Natural killer cell (primary cell): ENCODE measurements at places on chromosomes 3 and 15. TPM values are rescaled to one million over a fixed set of nuclear protein-coding genes. Genes with fewer than 3 reads are reported as not detected.

The KCNMB3 gene
- 1.3 TPM for total RNA-seq

- DNase-seq: peak; percentile 67
These were observed 5.8 kb upstream of the DIS3L start for GRCh38 chr15:66287461-66288057.

DNA sequence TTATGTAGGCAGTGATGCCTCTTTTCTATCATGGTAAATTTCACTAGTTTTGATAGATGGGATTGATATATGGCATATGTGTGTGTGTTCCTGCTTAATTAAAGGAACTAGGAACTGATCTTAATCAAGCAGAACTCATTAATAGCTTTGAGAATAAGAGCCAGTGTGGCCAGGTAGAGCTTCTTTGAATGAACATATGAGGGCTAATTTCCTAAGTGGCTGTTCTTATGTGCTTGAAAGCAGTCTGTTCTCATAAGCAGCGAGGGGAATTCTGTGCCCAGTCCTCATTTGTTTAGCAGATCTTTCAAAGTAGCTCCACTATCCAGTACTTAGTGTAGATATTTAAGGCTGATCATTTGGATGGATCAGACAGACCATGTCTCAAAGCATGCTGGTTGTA lies 164.2 kb downstream of the GABRG3 start:
- no peak for DNase-seq

DNA sequence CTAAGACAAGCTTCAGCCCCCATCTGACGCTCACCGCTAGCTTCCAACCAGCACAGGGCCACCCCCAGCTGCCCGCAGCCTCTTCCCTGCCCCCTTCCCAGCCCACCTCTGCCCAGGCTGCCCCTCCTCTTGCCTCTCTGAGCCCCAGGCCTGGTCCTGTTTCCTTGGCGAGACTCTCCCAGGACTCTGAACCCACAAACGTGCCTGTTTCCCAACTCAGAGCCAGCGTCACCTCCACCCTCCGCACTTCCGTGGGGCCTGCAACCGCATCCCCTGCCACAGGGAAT lies 35.0 kb downstream of the ZXDC start:
- no peak for DNase-seq

DNA sequence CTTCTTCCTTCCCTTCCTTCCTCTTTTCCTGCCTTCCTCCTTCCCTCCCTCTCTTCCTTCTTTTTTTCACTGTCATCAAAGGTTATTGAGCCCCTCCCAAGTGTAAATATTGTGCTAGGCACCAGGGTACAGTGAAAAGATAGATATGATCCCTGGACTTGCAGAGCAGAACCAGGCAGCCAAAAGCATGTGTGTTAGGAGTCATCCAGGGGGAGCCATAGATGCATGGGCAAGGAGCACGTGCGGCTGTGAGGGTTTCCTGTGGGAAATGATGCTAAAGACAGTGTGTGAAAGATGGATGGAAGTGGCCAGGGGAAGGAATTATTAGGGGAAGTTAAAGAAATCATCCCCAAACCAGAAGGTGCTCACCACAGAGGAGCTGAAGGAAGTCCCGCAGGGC lies 65.2 kb downstream of the NR2F2 start:
- no peak for DNase-seq

GRCh38 chr3:126161309-126161708 lies 19.1 kb downstream of the ALDH1L1 start:
- no peak for DNase-seq

The CA12 gene
- total RNA-seq: not detected

DNA sequence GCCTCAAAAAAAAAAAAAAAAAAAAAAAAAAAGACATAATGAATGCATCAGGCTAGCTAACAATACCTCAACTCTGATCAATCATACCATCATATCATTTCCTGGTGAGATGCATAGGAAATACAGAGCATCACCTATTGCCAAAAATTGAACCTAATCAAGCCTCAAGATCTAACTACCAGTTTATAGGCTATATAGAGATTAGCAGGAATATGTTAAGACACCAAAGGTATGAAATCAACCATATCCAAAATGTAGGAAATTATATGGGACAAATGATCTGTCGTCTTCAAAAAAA lies 387 bp upstream of the VPS33B start:
- no peak for DNase-seq

- no peak for DNase-seq
These were observed 113.2 kb downstream of the MECOM start for GRCh38 chr3:169550284-169550683.

The FAM162A gene
- total RNA-seq: 18.4 TPM

- DNase-seq: no peak
These were observed 38.0 kb downstream of the RNF13 start for GRCh38 chr3:149850787-149851584.

The TNFAIP8L3 gene
- not detected for total RNA-seq

The MEX3B gene
- 1.7 TPM for total RNA-seq

GRCh38 chr15:80991421-80991820 lies 1.8 kb upstream of the MESD start:
- DNase-seq: no peak

The P2RY13 gene
- total RNA-seq: 0.88 TPM

GRCh38 chr3:152885076-152885475 lies 50.1 kb downstream of the P2RY1 start:
- no peak for DNase-seq

DNA sequence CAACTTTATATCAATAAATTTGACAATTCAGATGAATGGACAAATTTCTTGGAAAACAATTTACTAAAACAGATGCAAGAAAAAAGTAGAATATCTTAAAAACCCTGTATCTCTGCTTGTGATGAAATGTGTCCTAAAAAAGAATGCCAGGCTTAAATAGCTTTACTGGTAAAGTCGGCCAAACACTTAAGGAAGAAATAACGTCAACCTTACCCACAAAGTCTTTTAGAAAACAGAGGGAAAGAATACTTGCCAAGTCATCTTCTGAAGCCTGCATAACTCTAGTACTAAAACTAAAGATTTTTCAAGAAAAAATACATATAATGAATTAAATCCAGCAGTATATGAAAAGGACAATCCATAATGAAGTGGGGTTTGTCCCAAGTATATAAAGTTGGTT lies 111.1 kb downstream of the RASA2 start:
- no peak for DNase-seq

GRCh38 chr15:24848050-24848449 lies 106.7 kb upstream of the SNRPN start:
- no peak for DNase-seq

GRCh38 chr3:42061025-42061712 lies 30.0 kb upstream of the TRAK1 start:
- DNase-seq: no peak

DNA sequence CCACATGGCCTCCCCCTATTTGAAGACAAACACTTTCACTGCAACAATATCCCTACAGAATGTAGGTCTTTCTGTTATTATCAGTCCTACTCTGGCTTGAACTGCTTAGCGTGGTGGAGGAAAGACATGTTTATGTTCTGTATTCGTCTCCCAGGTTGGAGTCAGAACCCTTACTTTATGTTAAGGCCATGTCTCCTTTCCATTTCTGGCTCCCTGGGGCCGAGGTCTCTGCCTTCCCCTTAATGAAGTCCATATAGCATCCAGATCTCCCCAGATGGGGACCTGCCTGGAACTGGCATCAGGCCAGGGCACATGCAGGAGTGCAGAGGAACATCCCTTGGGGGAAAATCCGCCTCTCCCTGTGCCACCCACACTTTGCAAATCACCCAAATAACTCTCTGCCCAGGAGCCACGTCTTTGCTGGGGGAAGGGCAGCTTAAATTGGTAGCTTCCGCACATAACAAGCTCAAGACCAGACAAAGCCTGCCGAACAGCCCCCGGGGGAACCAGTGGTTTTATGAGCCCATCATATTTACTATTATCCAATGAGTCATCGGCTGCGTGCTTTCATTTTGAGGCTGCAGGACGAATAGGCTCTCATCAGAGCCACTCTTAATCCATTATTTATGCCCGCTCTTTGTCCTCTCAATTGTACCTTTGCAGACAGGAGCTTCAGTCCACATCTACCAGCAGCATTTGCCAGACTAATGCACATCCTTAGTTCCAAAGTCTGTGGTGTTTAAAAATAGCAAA lies 237.0 kb downstream of the UACA start:
- DNase-seq: peak; percentile 43

The KCNAB1 gene
- not detected for total RNA-seq
